ENCODE measurements at places on chromosomes 3 and 15.

DNA sequence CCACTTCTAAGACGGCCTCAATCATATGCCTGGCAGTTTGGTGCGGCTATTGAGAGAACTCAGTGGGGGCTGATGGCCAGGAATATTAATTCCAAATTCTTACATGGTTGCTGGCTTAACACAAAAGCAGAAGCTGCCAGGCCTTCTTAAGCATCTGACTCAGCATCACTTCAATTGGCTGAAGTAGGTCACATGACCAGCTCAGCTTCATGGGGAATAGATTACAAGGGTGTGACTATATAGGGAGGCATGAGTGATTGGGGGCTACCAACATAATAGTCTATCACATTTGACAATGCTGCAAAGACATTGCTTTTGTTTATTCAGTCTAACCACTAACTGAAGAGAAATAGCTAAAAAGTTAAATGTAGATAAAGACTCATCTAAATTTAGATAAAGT lies 101.6 kb upstream of the ANKRD28 start:
- DNase-seq, result no peak

DNA sequence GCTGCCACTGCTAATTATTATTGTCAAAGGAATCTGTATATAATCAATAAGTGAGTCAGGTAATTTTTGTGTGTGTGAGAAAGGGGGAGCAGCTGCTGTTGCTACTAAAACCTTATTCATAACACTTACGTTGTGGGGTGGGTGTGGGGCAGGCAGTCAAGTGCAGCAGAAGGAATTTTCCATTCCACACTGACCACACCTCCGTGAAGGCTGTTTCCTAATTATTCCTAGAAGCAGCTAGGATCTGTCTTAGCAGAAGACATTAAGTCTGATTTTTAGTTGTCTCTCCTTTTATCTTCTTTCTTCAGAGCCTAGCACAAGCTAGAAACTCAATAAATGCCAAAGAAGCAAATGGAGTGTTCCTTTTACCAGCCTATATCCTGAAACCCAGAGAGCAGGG lies 4.0 kb upstream of the U2SURP start:
- DNase-seq, result no peak

GRCh38 chr3:61353382-61353781 lies 102.1 kb upstream of the FHIT start:
- no peak for DNase-seq

- no peak for DNase-seq
These were observed 39.0 kb downstream of the IFT57 start for GRCh38 chr3:108183181-108183580.

- DNase-seq, result no peak
These were observed 93.6 kb downstream of the OXSM start for GRCh38 chr3:25883492-25883891.

All from B cell (primary cell).